SJSA1 (cell line): ENCODE measurements at places on chromosomes 16 and 17. TPM values are rescaled to one million over a fixed set of nuclear protein-coding genes. Genes with fewer than 3 reads are reported as not detected.

DNA sequence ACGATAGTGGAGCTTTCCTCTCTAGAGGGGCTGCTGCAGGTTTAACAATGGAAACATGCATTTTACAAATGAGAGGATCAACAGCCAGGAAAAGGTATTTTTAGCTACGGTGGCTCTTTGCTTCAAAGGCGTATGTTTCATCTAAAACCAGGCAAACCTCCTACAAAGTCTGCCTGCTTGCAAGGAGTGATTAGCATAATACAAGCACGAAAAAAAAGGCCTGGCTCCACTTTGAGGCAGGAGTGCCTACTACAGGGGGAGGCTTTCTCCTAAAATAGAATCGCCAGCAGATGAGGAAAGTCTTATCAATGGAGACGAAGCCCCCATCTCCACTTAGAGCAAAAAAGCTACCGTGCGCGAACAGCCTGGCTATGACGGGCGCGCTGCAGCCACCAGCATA lies 27.1 kb upstream of the MTSS2 start:
- no peaks in the 10 kb centered on the region for H3K27me3 ChIP-seq
- peaks cover 22% of the 10 kb centered on the region for H3K4me1 ChIP-seq
- no peaks in the 10 kb centered on the region for H3K36me3 ChIP-seq

The NF1 gene
- 22.1 and 30.3 TPM in 2 replicates for total RNA-seq

- no peaks in the 10 kb centered on the region for H3K36me3 ChIP-seq
- no peak overlapping the region for H3K27ac ChIP-seq
- H3K4me3 ChIP-seq = no peak overlapping the region
- peaks cover 5% of the 10 kb centered on the region for H3K4me1 ChIP-seq
Observed at GRCh38 chr17:1574697-1575471, 12.3 kb upstream of the PITPNA start.

The KRTAP17-1 gene
- total RNA-seq = not detected in 2 replicates

DNA sequence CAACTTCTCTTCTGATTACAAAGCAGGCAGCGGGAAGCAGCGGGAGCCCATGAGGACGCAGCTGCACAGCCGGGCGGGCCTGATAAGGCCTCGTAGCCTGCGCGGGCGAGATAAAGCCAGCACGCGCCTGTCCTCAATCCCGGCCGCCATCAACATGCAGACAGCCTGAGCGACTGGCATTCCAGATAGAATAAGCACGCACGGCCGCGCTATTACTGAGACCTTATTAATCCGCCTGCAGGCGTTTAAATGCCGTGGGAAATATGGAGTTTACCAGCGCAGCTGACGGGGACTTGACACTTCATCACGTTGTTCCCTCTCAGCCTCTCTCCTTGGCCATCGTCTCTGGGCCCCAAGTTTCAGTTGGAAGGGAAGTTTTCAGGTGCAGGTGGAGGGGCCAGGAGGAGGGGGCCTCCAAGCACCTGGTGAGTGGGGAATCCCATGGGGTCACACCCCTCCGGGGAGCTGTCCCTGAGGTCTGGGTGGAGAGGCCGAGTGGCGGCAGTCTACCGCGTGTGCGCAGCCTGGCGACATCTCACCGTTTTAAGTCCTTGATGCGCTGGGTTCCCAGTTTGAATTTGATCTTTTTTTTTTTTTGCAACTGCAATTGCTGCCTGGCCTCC lies 27.3 kb upstream of the CBFA2T3 start:
- no peak for DNase-seq
- H3K27ac ChIP-seq = no peak overlapping the region
- H3K27me3 ChIP-seq = peaks cover 22% of the 10 kb centered on the region
- no peaks in the 10 kb centered on the region for H3K36me3 ChIP-seq
- no peaks in the 10 kb centered on the region for H3K4me1 ChIP-seq
- no peak overlapping the region for H3K4me3 ChIP-seq

The ZFPM1 gene
- total RNA-seq = 0.38 and 0.92 TPM in 2 replicates

GRCh38 chr17:82662711-82663261 lies 14.5 kb upstream of the WDR45B start:
- H3K27ac ChIP-seq = no peak overlapping the region
- H3K4me3 ChIP-seq = no peak overlapping the region
- no peaks in the 10 kb centered on the region for H3K27me3 ChIP-seq
- no peak for DNase-seq

The NUPR1 gene
- total RNA-seq = 0.16 and 0.92 TPM in 2 replicates

GRCh38 chr16:68047987-68048386 lies 24.9 kb downstream of the DUS2 start:
- H3K4me1 ChIP-seq = peaks cover 15% of the 10 kb centered on the region
- no peak overlapping the region for H3K4me3 ChIP-seq
- H3K27me3 ChIP-seq = 0 out of 2 replicates have a peak, but pooled peaks cover 5% of the 10 kb centered on the region

GRCh38 chr17:26792486-26792885 lies 501.4 kb upstream of the WSB1 start:
- DNase-seq = no peak
- no peak overlapping the region for H3K4me3 ChIP-seq
- no peaks in the 10 kb centered on the region for H3K27me3 ChIP-seq
- H3K36me3 ChIP-seq = no peaks in the 10 kb centered on the region
- H3K4me1 ChIP-seq = no peaks in the 10 kb centered on the region
- no peak overlapping the region for H3K27ac ChIP-seq

DNA sequence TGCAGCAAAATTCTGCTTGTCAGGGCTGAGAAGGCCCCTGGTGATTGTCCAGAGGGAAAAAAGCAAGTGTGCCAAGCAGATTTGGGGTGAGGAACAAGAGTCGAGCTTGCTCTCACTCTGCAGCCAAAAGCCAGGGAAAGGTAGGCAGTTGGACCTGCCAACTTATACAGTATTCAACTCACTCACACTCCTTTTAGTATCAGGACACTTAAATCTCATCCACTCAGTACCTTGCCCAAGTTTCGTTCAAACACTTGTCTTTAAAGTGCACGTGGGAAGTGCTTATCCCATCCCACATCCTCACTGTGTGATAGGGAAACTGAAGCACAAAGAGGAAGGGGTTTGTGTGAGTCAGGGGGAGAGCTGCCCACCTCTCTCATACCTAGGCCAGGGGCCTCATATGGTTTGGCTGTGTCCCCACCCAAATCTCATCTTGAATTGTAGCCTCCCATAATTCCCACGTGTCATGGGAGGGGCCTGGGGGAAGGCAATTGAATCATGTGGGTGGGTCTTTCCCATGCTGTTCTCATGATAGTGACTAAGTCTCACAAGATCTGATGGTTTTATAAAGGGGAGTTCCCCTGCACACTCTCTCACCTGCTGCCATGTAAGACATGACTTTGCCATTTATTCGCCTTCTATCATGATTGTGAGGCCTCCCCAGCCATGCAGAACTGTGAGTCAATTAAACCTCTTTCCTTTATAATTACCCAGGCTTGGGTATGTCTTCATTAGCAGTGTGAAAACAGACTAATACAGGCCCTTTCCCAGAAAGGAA lies 25.6 kb upstream of the CES5A start:
- H3K36me3 ChIP-seq = no peaks in the 10 kb centered on the region
- DNase-seq = no peak
- no peak overlapping the region for H3K27ac ChIP-seq
- no peaks in the 10 kb centered on the region for H3K4me1 ChIP-seq
- no peak overlapping the region for H3K4me3 ChIP-seq

DNA sequence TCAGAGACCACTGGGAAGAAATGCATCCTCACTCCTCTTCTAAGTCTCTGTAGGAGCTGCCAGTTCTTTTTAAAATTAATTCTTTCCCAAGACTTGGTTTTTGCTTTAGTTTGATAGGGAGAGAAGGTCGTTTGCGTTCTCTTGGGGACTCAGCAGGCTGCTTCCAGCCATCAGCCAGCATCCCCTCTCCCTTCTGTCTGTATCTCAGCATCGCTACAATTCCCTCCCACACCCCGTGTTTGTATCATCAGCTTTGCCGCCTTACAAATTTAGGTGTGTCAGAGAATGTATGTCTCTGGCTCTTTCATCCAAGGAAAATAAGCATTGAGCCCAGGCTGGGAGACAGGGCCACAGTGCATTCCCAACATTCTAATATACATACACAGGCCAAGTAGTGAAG lies 5.4 kb downstream of the HOXB6 start:
- H3K4me1 ChIP-seq = peaks cover 25% of the 10 kb centered on the region
- no peak overlapping the region for H3K4me3 ChIP-seq
- H3K36me3 ChIP-seq = peaks cover 8% of the 10 kb centered on the region
- no peak for DNase-seq
- H3K27ac ChIP-seq = no peak overlapping the region
- H3K27me3 ChIP-seq = peaks cover 22% of the 10 kb centered on the region

The TVP23B gene
- 105 and 144 TPM in 2 replicates for total RNA-seq

DNA sequence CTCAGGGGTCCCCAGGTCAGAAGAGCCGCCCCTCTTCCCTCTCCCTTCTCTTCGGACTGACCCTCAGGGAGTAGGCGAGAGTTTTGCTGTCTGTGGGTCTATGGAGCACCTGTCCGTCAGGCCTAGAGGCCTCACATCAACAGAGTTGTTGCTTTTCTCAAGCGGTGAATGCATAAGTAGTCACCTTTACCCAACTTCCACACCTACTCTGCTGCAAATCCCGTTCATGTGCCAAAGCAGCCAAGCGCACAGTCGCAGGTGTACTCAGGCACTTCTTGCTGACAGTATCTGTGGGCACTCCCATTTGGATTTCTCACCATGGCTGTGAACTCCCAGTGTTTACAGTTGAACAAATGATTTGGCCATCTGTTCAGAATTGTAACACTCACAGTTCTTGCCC lies 4.0 kb upstream of the FA2H start:
- no peak overlapping the region for H3K4me3 ChIP-seq
- H3K4me1 ChIP-seq = peaks cover 10% of the 10 kb centered on the region
- DNase-seq = peak; percentile 22
- H3K27ac ChIP-seq = no peak overlapping the region

DNA sequence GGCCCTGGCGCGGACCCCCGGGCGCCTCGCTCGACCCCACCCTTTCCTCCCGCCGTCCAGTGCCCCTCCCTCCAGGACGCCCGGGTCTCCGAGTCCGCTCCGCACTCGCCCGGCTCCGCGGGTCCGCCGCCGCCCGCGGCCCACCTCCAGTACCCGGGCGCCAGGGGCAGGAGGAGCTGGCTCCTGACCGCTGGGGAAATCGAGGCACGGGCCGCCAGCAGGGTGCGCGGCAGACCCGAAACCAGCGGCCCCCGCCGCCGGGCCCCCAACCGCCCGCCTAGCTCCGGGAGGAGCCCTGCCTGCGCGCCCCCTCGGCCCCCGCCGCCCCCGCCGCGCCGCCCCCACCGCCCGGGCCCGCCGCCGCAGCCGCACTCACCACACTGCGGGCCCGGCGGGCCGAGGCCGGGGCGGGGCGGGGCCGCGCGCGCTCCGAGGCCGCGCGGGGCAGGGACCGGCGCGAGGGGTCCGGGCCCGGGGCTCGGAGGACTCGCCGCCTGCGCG lies 333 bp downstream of the MAFG start:
- no peak for DNase-seq
- 0 out of 2 replicates have a peak, but pooled peaks cover 2% of the 10 kb centered on the region for H3K27me3 ChIP-seq
- H3K36me3 ChIP-seq = peaks cover 12% of the 10 kb centered on the region
- H3K4me3 ChIP-seq = peak overlapping the region; percentile 91
- H3K27ac ChIP-seq = peak overlapping the region; percentile 95
- peaks cover 33% of the 10 kb centered on the region for H3K4me1 ChIP-seq

The ZBTB4 gene
- total RNA-seq = 13.8 and 19.9 TPM in 2 replicates

The MYOCD gene
- 3.2 and 4.8 TPM in 2 replicates for total RNA-seq

The MT1E gene
- 63.9 and 155 TPM in 2 replicates for total RNA-seq

DNA sequence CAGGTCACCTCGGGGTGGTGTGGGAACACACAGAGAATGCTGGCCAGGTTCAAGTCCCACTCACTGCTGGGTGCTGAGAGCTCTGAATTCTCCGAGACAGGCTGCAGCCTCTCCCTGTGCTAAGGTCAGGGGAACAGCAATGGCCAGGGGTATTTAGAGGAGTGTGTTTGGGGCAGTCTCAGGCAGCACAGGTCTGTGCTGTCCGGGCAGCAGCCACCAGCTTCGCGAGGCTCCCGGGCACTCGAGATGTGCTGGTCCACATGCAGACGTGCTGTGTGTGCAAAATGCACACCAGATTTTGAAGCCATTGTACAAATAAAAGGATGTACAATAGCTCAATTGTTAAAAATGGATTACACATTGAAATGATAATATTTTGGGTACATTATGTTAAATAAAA lies 7.1 kb downstream of the NHERF1 start:
- H3K27ac ChIP-seq = no peak overlapping the region
- DNase-seq = no peak
- H3K4me3 ChIP-seq = no peak overlapping the region
- no peaks in the 10 kb centered on the region; the same call in 1 of the 2 replicates for H3K36me3 ChIP-seq

DNA sequence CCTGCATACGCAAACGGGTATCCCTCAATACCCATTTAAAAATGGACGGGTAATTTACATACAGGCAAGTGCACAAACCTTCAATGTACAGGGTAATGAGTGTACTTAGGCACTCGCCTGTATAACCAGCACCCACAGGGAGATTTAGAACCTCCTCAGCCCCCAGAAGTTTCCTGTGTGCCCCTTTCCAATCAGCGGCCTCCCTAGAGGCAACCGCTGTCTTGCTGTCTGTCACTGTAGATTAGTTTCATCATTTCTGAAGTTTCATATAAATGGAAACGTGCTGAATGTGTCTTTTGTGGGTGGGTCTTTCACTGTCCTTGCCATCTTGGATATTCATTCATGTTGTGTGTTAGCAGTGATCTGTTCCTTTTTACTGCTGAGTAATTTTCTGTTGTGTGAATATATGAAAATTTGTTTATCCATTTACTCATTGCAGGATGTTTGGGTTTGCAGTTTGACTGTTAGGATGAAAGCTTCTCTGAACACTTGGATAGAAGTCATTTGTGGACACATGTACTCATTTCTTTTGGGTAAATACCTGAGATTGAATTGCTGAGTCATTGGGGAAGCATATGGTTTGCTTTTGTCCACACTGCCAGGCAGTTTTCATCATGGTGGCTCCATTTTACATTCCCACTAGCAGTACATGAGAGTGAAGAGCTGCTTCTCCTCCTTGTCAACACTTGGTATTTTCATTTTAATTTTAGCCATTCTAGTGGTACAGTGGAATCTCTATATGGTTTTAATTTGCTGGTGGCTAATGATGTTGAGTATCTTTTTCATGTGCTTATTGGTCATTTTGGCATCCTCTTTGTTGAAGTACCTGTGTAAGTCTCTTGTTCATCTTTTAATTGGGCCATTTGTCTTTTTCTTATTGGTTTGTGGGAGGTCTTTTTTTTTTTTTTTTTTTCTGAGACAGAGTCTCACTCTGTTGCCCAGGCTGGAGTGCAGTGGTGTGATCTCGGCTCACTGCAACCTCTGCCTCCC lies 2.1 kb upstream of the ADCY7 start:
- H3K27me3 ChIP-seq = no peaks in the 10 kb centered on the region
- H3K4me1 ChIP-seq = peaks cover 64% of the 10 kb centered on the region
- DNase-seq = peak; percentile 60

DNA sequence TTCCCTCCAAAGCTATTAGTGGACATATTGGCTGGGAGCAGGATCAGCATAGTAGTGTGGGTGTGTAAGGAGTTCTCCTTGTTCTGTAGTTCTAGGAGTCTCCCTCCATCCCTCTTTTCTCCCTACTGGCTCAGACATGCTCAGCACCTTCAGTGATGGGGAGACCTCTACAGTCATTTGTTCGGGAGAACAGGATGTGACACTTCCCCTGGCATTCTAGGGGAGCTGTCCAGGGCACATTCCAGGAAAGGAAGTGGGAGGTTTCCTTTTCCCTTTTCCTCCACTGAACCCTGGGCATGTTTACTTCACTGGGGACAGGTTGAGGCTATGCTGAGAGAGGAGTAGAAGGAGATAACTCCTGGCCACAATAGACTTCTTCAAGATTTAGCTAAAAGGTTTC lies 86.5 kb downstream of the MYH13 start:
- H3K4me3 ChIP-seq = no peak overlapping the region
- no peaks in the 10 kb centered on the region for H3K36me3 ChIP-seq
- no peaks in the 10 kb centered on the region for H3K27me3 ChIP-seq
- H3K27ac ChIP-seq = no peak overlapping the region
- H3K4me1 ChIP-seq = no peaks in the 10 kb centered on the region

The NOTUM gene
- total RNA-seq = 1.4 and 2.4 TPM in 2 replicates
